ENCODE measurements at places on chromosomes 13 and 19.

GRCh38 chr13:90105276-90105675 lies 1242.2 kb upstream of the MIR17HG start:
- DNase-seq, result no peak

- DNase-seq, result no peak
These were observed 70.9 kb downstream of the GGACT start for GRCh38 chr13:100517728-100518127.

- DNase-seq, result no peak
These were observed 290.4 kb downstream of the DIAPH3 start for GRCh38 chr13:59873309-59873708.

- DNase-seq, result no peak
These were observed 1168.4 kb downstream of the SLITRK1 start for GRCh38 chr13:82713687-82714405.

- DNase-seq, result no peak
These were observed 43.9 kb downstream of the SIAH3 start for GRCh38 chr13:45807520-45808099.

- no peak for DNase-seq
These were observed 24.4 kb downstream of the ELF1 start for GRCh38 chr13:40994581-40995230.

GRCh38 chr19:22335716-22336115 lies 49.5 kb downstream of the ZNF729 start:
- DNase-seq, result no peak

- DNase-seq, result no peak
These were observed 8.3 kb downstream of the RPS19 start for GRCh38 chr19:41868120-41868988.

DNA sequence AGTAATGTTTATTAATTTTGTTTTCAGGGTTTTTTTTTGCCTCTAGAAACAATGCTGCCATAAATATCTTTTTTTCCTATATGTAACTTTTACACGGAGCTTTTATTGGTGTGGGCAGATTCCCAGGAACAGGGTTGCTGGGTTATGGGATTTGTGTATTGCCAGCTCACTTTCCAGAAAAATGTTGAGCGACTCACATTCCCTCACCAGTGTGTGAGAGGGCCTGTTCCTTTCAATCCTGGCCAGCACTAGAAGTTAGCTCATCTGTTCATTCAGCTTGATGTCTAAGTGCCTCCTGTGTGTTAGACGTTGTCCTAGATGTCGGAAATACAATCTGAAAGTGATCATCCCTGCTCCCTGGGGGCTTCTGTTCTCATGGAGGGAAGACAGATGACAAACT lies 2.6 kb downstream of the ZNF71 start:
- no peak for DNase-seq

- no peak for DNase-seq
These were observed 8.9 kb downstream of the AP1M1 start for GRCh38 chr19:16206637-16207036.

Measured in stimulated activated CD4-positive, alpha-beta T cell treated with anti-CD3 and anti-CD28 coated beads, Interleukin-1b, Interleukin-23, amount 100 ng/mL, for 1 hour (primary cell).